ENCODE measurements at places on chromosomes 4 and X.

- no peak for DNase-seq
These were observed 5.2 kb downstream of the BMPR1B start for GRCh38 chr4:94763005-94763404.

DNA sequence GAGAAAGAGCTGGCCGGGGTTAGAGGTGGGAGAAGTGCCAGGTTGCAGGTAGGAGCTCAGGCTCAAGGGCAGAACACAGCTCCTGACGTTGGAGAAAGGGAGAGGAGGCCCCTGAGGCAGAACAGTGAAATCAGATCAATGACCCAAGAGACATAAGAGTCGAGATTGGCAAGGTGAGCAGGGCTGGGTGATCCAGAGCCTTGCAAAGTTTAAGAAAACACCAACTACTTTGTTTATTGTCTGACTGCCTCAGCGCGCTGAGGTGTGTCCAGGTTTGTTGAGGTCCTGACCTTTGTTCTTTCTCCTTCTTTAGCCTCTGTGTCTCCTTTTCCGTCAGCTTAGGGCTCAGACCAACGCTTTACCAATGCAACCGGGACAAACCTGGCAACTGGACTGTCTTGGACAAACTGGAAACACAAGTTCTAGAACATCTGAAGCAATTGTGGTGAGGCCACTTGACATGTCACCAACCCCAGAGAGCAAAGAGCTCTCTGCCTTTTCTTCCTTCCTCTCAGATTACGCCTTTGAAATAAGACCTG lies 28.3 kb downstream of the CHRNA9 start:
- DNase-seq: no peak

DNA sequence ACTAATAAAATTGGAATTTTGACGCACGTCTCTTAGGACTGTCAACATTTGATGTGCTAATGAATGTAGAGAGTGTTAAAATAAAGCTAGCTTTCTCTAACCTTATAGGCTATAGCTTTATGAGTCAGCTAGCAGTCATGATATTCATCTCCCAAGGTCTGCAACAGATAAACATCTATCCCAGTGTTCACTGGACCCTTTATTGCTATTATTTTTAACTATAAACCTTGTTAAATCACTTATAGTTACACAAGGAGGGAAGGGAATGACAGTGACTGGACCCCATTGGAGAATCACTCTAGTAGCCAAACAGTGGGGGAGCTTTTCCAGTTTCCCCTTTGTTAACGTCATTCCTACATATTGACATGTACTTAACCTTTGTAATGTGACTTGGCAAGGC lies 67.9 kb upstream of the SHISA3 start:
- no peak for DNase-seq

DNA sequence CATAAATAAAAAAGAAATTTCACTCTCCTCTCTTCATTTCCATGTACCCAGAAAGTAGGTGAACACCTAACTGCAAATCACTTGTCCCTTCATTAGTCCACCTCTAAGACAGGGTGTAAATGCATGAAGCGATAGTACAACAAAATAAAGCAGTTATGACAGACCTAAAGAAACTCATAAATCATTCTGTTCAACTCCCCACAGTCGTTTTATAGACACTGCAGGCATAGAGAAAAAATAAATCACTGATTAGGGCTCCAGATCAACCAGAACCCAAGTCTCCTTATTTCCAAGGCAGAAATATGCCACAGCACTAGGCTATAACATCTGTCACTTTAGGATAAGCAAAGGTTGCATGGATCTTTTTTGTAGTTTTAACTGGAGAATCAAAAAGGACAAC lies 3.0 kb downstream of the RASGEF1B start:
- no peak for DNase-seq

DNA sequence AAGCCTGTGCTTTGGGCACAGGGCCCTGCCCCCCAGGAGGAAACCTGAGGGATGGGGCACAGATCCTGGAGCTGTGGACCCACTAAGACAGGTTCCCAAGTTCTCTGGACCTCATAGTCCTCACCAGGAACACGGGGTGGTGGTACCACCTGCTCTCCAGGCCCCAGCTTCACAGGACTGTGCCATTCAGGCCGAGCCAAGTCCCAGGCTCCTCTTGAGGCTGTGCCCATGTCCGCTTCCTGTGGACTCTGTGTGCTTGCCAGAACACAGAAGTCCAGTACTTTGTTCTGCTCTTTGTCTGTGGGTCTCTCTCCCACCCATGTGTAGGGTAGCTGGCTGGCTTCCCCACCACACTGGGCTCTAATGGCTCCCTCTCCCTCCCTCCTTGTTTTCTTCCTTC lies 104.5 kb upstream of the PSAPL1 start:
- no peak for DNase-seq

GRCh38 chr4:124525524-124525923 lies 187.0 kb downstream of the ANKRD50 start:
- no peak for DNase-seq

GRCh38 chrX:80807992-80808735 lies 1.5 kb downstream of the BRWD3 start:
- DNase-seq: peak; percentile 71

DNA sequence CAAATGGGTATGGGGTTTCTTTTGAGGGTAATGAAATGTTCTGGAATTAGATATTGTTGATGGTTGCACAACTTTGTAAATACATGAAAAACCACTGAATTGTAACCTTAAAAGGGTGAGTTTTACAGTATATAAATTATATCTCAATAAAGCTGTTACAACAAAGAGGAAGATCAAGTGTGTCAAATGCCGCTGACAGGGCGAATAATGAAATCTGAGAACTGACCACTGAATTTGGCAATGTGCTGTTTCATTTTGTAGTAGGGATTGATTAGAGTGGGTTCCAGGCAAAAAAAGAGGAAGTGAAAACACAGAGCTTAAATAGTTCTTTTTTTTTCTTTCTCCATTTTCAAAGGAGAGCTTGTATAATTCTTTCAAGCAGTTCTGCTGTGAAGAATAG lies 161.1 kb upstream of the NAP1L5 start:
- no peak for DNase-seq

DNA sequence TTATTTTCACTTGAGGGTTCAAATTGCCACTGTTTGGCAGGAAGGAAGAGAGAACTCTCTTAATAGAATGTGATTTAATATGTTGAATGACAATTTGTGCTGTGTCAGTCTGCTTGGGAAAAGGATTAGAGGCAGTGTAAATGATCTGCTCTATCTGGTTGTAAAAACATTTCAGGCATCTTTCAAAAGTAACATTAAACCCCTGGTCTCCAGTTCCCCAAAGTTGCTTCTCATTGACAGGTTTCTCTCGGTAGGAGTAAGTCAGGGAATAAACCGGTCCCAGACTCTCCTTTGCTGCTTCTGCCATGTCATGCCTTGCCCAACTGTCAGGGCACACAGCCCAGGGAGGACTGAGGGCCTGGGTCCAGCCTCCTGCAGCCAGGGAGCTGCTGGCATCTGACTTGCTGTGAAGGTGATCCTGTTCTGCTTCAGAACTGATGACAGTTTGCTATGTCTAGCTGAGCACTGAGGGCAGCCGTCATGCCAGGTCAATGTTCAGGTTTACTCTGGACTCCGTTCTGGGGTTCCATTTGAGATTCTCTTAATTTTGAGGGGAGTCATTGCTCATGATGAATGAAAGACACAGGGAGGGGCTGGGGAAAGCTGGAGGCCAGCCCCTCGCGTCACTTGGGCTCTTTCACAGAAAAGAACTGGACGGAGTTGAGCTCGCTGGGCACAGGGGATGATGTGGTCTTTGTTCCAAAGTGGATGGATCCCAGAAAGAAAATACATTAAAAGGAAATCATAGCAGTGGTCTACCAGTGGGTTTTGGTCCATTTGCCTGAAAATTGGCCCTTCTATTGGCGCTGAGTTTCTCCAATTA lies 312.4 kb downstream of the ARHGAP10 start:
- DNase-seq: no peak

- peak; percentile 84 for DNase-seq
These were observed 108.3 kb downstream of the QRFPR start for GRCh38 chr4:121272526-121272925.
